ENCODE measurements at places on chromosomes 5 and 9.

DNA sequence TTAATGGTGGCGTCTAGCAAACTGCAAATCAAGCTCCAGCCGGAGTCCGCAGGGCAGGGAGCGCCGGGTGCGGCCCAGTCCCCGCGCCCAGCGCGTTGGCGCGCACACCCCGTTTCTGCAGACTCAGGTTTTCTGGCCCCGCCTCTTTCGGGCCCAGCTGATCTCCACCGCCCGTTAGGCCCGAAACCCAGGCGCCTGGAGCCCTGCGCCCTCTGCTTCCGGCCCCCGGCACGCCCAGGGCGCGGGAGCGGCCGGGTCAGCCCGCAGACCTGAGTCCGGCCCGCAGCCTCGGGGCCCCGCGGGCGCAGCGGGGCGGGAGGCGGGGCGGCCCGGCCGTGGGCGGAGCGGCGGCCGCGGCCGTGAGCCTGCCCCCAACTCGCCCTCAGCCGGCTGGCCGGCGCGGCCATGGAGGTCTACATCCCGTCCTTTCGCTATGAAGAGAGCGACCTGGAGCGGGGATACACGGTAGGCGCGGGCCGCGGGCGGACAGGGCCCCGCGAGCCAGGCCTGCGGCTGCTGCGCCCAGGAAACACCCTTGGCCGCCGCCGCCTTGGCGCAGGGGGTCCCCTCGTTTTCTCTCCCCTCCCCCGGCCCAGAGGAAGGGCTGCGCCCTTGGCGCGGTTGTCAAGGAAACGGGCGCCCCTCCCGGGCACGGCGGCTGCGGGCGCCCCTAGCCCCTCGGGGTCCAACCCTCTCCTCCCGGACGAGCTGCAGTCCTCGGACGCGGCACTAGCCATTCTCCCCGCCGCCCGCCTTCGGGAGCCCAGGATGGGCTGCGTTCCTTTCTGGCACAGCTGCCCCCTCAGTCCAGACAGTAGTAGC is at the start of gene SNX24:
Gene SNX24, plus strand, starts transcription at position 385 of the 822 bp plus-strand sequence. Its CDS starts 21 bp downstream, at position 406.
- no peaks in the 10 kb centered on the region for H3K36me3 ChIP-seq
- peaks cover 14% of the 10 kb centered on the region for H3K4me1 ChIP-seq
- peak within 1 kb of the TSS; percentile 76 for H3K27ac ChIP-seq
- peak within 1 kb of the TSS; percentile 72 for H3K4me3 ChIP-seq
- DNase-seq: peak; percentile 66
- H3K27me3 ChIP-seq: no peaks in the 10 kb centered on the region

GRCh38 chr9:111691672-111692329 is 30.4 kb downstream of the GNG10 start:
- H3K4me1 ChIP-seq: no peaks in the 10 kb centered on the region
- H3K36me3 ChIP-seq: no peaks in the 10 kb centered on the region
- H3K27ac ChIP-seq: no peak overlapping the region
- no peak overlapping the region for H3K4me3 ChIP-seq
- peak; percentile 4 for DNase-seq
- no peaks in the 10 kb centered on the region for H3K27me3 ChIP-seq

- H3K4me1 ChIP-seq: no peaks in the 10 kb centered on the region
- H3K4me3 ChIP-seq: no peak overlapping the region
- H3K27me3 ChIP-seq: no peaks in the 10 kb centered on the region
- no peaks in the 10 kb centered on the region for H3K36me3 ChIP-seq
- DNase-seq: no peak
These were observed 109.2 kb upstream of the PHYKPL start for GRCh38 chr5:178341851-178342140.

DNA sequence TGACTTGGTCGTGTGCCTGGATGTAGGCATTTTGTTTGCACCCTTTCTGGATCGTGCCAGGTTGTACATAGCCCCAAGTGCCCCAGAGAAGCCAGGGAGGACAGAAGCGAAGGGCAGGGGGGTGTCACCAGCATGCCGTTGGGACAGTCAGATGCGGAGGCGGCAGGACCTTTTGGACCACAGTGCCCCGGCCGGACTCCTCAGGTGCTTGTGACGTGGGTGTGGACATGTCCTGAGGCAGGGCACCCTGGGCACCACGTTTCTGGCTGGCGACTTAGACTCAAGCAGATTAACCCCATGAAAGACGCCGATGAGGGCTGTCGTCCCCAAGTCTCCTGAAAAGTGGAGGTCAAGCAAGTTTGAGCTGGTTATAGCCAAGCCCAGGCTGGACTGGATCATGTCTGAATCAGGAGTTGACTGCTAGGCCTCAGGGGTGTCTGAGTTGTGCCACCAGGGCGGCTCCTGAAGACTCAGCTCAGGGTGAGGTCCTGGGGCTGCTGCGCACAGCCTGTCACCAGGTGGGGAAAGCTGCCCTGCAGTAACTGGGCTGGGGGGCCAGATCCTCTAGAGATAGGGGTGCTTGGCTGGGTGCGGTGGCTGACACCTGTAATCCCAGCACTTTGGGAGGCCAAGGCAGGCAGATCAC is 42.0 kb downstream of the HABP4 start:
- H3K36me3 ChIP-seq: no peaks in the 10 kb centered on the region
- H3K4me3 ChIP-seq: no peak overlapping the region
- H3K27ac ChIP-seq: no peak overlapping the region
- H3K27me3 ChIP-seq: no peaks in the 10 kb centered on the region

- H3K27ac ChIP-seq: no peak overlapping the region
- H3K36me3 ChIP-seq: no peaks in the 10 kb centered on the region
- H3K4me3 ChIP-seq: no peak overlapping the region
- no peak for DNase-seq
- H3K27me3 ChIP-seq: no peaks in the 10 kb centered on the region
These were observed 29.3 kb upstream of the RNF130 start for GRCh38 chr5:180100621-180101450.

GRCh38 chr9:31588006-31588405 is 796.4 kb upstream of the ACO1 start:
- H3K4me1 ChIP-seq: no peaks in the 10 kb centered on the region
- H3K36me3 ChIP-seq: no peaks in the 10 kb centered on the region
- no peak overlapping the region for H3K27ac ChIP-seq
- H3K4me3 ChIP-seq: no peak overlapping the region

DNA sequence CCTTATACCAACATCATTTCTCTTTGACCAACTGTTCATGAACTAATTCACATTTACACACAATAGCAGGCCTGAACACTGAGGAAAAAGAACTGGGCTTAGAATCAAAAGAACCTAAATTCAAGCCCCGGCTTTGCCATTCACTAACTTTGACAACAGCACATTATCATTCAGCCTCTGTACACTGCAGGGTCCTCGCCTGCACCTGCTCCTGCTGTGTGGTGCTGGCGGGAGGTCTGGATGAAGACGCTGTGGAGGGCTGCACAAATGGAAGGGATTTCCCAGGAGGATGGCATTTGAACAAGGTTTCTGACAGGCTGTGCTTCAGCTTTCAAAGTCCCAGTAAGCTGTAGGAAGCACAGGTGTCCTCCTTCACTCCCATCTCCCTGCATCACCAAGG is 151.2 kb downstream of the ZDHHC21 start:
- H3K27ac ChIP-seq: no peak overlapping the region
- no peak overlapping the region for H3K4me3 ChIP-seq
- no peak for DNase-seq

- no peak overlapping the region for H3K4me3 ChIP-seq
- DNase-seq: peak; percentile 32
- H3K36me3 ChIP-seq: no peaks in the 10 kb centered on the region
- H3K27ac ChIP-seq: no peak overlapping the region
These were observed 56.7 kb downstream of the TSSK1B start for GRCh38 chr5:113378081-113378480.

GRCh38 chr5:43320846-43321245 is 7.6 kb upstream of the HMGCS1 start:
- H3K27me3 ChIP-seq: no peaks in the 10 kb centered on the region
- DNase-seq: no peak
- H3K36me3 ChIP-seq: no peaks in the 10 kb centered on the region
- no peak overlapping the region for H3K27ac ChIP-seq
- H3K4me1 ChIP-seq: no peaks in the 10 kb centered on the region

DNA sequence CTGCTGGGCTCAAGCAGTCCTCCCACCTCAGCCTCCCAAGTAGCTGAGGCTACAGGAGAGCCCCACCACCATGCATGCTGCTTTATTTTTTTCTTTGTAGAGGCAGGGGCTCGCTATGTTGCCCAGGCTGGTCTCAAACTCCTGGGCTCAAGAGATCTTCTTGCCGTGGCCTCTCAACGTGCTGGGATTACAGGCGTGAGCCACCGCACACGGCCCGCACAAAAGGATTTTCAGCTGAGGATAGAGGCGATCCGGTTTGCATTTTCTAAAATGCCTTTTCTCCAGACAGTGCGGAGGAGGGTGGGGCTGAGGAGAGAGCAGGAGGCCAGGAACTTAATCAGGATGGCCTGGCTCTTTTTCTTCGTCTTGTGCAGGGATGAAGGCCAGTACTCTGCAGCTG is 6.9 kb downstream of the HRH2 start:
- no peaks in the 10 kb centered on the region for H3K36me3 ChIP-seq
- H3K4me3 ChIP-seq: no peak overlapping the region
- DNase-seq: no peak
- peaks cover 28% of the 10 kb centered on the region for H3K4me1 ChIP-seq

GRCh38 chr9:131036529-131037334 is 27.8 kb downstream of the LAMC3 start:
- DNase-seq: no peak
- H3K36me3 ChIP-seq: no peaks in the 10 kb centered on the region
- peaks cover 57% of the 10 kb centered on the region for H3K27me3 ChIP-seq
- H3K4me3 ChIP-seq: no peak overlapping the region
- no peak overlapping the region for H3K27ac ChIP-seq

- H3K27ac ChIP-seq: no peak overlapping the region
- H3K4me3 ChIP-seq: no peak overlapping the region
- DNase-seq: no peak
- no peaks in the 10 kb centered on the region for H3K4me1 ChIP-seq
- H3K27me3 ChIP-seq: no peaks in the 10 kb centered on the region
These were observed 16.3 kb upstream of the ISOC1 start for GRCh38 chr5:129078247-129078646.

DNA sequence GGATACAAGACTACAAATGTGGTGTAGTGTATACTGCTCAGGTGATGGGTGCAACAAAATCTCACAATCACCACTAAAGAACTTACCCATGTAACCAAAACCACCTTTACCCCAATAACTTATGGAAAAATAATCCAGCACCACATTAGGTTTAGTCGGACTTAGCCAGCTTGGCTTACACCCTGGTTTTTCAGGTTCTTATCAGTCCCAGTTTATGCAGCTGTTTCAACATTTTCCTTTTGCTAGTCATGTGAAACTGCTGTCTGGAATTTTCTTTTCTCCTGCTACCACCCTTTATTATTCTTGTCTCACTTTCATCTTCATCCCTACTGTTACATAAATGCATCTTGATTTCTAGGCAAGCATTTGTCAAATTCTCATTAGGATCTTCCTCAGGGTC is 51.5 kb downstream of the STK32A start:
- no peaks in the 10 kb centered on the region for H3K27me3 ChIP-seq
- no peak overlapping the region for H3K27ac ChIP-seq
- H3K36me3 ChIP-seq: no peaks in the 10 kb centered on the region
- no peak overlapping the region for H3K4me3 ChIP-seq
- no peak for DNase-seq

GRCh38 chr5:68383888-68384310 is 168.3 kb downstream of the PIK3R1 start:
- peaks cover 17% of the 10 kb centered on the region for H3K4me1 ChIP-seq
- H3K27me3 ChIP-seq: no peaks in the 10 kb centered on the region
- H3K4me3 ChIP-seq: no peak overlapping the region
- no peaks in the 10 kb centered on the region for H3K36me3 ChIP-seq
- no peak for DNase-seq

- H3K27me3 ChIP-seq: no peaks in the 10 kb centered on the region
- no peak overlapping the region for H3K27ac ChIP-seq
- DNase-seq: no peak
These were observed 483.0 kb upstream of the CDH18 start for GRCh38 chr5:20470997-20471396.

DNA sequence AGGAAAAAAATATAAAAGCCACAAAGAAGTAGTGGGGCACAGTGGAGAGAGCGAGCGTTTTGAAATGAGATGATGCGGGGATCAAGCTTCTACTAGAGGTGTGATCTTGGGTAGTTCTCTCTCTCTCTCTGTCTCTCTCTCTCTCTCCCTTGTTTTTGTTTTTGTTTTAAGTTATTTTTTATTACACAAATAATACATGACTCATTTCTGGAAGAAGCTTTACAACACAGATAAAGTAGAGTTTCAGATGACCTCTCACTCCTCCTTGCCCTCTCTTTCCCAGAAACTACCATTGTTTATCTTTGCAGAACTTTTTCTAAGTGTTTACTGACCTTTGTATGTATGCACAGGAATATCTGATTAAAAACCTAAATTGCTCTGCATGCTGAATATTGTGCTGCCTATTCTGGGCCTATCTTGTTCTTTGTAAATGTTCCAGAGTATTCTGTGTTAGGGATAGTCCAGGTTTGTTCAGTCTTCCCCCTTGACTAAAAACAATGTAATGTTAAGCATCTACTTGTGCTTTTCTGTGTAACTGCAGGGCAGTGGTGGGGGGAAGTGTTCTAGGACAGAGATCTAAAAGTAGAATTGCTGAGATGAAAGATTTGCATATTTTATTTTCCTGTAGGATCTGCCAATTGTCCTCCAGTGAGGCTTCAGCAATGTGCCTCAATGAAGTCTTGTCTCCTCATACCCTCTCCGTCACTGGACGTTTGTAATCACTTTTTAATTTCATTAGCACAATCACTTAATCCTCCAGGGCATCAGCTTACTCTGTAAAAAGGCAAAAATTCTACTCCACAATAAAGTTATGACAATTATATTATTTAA is 52.0 kb downstream of the FYB1 start:
- H3K27me3 ChIP-seq: no peaks in the 10 kb centered on the region
- peak; percentile 43 for DNase-seq
- peaks cover 97% of the 10 kb centered on the region for H3K4me1 ChIP-seq
- H3K4me3 ChIP-seq: no peak overlapping the region

DNA sequence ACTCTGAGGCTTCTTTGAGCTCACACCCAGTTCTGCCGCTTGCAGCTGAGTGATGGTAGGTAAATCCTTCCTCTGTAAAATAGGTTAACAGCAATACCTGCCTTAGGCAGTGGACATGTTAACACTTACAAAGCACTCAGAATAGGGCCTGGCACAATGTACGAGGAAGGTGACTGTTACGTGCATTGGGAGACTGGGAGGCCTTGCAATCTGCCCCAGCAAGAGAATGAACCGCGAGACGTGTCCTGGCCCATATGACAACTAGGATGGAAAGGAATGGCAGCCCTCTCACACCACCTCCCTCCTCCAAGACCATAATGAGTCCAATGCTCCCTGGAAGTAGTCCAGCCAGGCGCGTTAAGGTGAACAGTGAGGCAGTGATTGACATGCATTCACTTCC is 23.1 kb upstream of the AKNA start:
- no peak overlapping the region for H3K27ac ChIP-seq
- H3K4me3 ChIP-seq: no peak overlapping the region
- H3K27me3 ChIP-seq: no peaks in the 10 kb centered on the region
- H3K4me1 ChIP-seq: peaks cover under 1% of the 10 kb centered on the region

DNA sequence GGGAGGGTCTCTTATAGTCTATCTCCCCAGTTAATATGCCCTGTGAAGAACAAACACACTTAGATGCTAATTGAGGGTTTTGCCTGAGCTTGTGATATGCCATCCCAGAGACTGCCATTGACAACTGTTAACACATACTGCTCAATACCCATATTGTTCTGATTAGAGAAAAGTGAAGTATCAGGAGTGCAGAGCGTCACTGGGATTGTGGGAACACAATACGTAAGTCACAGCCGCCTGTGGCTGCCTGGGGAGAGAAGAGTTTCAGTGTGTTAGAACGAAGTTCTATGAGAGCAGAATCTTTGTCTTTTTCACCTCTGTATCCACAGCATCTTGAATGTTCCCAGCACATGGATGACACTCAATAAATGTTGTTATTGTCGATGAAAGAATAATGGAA is 110.2 kb downstream of the MEF2C start:
- H3K27ac ChIP-seq: no peak overlapping the region
- DNase-seq: no peak
- no peaks in the 10 kb centered on the region for H3K36me3 ChIP-seq
